ENCODE measurements at places on chromosomes 4 and X. TPM values are rescaled to one million over a fixed set of nuclear protein-coding genes. Genes with fewer than 3 reads are reported as not detected.

The FGF5 gene
- total RNA-seq = not detected

GRCh38 chrX:18348047-18348446 lies 6.4 kb downstream of the SCML2 start:
- ATAC-seq = no peak

The NPNT gene
- total RNA-seq = 17.5 TPM

DNA sequence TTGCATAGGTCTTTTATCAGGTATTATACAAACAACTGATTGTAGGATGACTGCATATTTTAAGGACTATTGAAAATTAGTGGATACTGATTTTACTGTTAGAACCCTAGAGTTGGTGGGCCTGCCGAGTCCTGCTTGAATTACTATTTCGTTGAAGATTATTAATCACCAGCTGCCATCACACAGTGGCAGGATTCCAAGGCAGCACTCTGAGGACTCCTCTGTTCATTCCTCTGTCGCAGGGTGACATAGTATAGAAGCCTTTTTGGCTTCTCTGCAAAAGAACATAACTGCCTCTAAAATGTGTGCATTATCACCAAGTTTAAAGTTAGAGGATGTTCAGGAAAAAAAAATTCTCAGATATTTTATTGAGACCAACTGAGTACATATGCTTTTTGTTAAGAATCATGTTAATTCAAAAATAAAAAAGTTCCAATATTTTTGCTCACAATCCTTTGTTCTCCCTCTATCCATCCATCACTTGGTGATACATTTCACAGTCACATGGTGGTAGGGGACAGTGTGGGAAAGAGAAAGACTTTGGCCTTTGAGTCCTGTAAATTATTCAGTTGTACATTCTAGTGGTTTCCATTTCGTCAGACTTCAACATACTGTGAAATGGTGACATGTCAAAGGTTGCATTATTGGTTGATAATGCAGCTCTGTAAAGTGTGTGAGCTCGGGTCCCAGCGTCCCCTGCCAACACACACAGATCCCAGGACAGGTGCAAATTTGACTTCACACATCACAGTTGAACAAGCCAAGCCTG lies 332.5 kb downstream of the GRID2 start:
- ATAC-seq = no peak

The UNC5C gene
- 0.16 TPM for total RNA-seq

The FGF16 gene
- total RNA-seq = not detected

DNA sequence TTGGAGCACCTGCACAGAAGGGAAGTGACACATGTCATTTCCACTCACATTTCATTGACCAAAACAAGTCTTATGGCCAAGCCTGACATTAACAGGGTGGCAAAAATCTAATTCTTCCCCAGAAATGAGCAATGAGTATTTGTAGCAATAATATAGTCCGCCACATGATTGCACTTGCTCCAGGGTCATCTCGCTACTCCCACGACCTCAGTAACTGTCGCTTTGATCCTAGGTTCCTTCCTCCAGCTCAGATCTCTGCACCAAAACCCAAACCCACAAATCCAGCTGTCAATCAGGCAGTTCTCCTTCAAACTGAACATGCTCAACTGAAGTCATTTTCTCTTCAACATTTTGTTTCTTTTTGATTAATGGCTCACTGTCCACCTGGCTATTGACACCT lies 25.2 kb upstream of the PTTG2 start:
- ATAC-seq = no peak

GRCh38 chrX:20252381-20253231 lies 14.1 kb downstream of the RPS6KA3 start:
- peak; percentile 89 for ATAC-seq

DNA sequence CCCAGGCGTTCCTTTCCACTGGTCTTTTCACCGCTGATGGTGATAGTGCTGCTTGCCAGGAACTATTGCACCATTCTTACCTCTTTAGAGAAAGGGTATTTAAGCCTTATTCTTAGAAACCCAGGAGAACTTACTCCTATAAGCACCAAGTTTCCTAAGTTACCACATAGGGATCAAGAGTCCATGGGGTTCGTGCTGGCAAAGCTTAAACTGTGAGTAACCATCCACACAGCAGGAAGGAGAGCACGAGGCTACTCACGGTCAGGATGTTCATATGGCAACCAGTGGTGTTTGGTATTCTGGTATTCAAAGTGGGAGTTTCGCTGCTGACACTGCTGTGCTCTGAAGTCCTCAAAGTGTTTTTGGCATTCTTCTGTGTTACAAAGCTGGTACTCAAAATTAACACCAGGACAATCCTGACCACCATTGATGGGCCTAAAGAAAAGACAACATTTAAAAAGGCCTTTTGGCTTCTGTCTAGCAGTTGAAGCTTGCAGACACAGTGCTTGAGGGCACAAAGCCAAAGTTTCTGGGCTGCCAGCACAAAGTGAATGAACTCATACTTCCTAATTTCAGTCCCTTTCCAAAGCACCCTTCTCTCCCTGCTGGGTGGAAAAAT lies 256.9 kb downstream of the ADAMTS3 start:
- peak; percentile 97 for ATAC-seq

GRCh38 chr4:3880615-3881120 lies 114.5 kb downstream of the ADRA2C start:
- peak; percentile 90 for ATAC-seq

All from esophagus mucosa (tissue), 1 donor.